ENCODE measurements at places on chromosomes 13 and 19. TPM values are rescaled to one million over a fixed set of nuclear protein-coding genes. Genes with fewer than 3 reads are reported as not detected.

Gene TMEM255B
- 7.9 TPM for total RNA-seq

DNA sequence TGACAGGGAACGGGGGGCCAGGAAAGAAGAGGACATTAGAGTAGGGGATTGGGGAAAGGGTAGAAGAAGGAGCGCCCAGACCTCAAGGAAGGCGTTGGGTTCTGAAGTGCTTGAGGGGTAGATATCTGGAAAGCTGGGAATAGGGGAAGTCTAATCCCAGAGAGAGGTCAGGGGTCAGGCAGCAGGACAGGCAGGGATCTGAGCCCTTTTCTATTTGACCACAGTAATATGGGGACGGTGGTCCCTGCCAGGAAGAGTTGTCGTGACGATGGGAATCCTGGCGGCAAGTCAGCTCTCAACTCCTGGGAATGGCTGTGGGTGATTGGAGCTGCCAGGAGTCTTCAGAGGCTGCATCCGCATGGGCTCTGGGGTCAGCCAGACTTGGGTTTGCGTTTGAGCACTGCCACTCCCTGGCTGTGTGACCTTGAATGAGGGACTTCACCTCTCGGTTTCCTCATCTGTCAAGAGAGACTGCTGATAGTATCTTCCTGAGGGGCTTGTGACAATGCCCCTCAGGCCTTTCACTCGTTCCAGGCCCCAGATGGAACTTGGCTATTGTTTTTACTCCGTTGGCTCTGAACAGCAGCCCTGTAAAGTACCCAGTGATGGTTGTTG is 1.3 kb downstream of the AP2A1 start:
- no peak for DNase-seq

DNA sequence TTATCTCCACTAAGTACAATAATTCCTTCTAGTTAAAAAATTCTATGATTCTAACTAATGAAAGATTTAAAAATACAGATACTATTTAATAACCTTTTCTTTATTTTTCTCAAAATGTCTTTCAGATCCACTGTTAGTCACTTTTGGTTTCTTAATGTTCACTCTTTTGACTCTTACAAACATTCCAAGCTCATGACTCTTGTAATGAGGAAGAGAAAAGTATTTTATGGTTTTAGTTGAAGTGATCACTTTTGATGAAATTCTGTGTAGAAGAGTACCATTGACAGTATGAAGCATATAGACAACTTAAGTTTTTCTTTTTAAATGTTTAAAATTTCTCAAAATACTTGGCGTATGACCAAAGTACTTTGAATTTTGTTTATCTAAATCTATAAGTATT is 27.8 kb downstream of the COG3 start:
- DNase-seq: no peak

- DNase-seq: no peak
Measured at GRCh38 chr13:95234242-95234641, 67.0 kb downstream of the ABCC4 start.

GRCh38 chr19:12244370-12244769 is 50.3 kb downstream of the ZNF44 start:
- DNase-seq: no peak
